ENCODE measurements at places on chromosomes 2 and 18.

DNA sequence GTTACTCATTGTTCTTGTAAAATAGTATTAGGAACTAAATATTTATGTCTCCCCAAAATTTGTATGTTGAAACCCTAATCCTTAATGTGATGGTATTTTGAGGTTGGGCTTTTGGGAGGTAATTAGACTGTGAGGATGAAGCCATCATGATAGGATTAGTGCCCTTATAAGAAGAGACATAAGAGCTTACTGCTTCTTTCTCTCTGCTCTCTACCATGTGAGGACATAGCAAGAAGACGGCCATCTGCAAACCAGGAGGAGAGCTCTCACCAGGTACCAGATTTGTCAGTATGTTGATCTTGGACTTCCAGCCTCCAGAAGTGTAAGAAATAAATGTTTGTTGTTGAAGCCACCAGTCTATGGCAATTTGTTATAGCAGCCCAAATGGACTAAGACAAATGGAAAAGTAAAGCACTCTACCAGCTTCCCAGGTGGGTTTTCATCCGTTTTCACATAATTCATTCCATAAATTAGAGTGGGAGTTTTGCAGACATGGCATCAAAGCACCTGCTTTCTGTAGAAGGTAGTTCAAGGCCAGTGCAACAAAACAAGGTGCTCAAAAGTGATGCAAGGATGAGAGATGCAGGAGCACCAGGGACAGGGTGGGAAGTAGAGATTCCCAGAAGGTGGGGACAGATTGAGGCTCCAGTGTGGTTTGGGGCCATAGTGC, 70.7 kb downstream of the MYCN start:
- DNase-seq = no peak

- no peak for DNase-seq
Observed at GRCh38 chr2:65292106-65292400, 64.4 kb downstream of the ACTR2 start.

- DNase-seq = no peak
Observed at GRCh38 chr2:3759761-3760160, 56.4 kb downstream of the DCDC2C start.

- no peak for DNase-seq
Observed at GRCh38 chr2:206982360-206982955, 43.1 kb downstream of the CPO start.

GRCh38 chr2:221554769-221555493, 17.2 kb downstream of the EPHA4 start:
- DNase-seq = no peak

GRCh38 chr2:230362030-230362691, 35.2 kb downstream of the SP140L start:
- DNase-seq = no peak

DNA sequence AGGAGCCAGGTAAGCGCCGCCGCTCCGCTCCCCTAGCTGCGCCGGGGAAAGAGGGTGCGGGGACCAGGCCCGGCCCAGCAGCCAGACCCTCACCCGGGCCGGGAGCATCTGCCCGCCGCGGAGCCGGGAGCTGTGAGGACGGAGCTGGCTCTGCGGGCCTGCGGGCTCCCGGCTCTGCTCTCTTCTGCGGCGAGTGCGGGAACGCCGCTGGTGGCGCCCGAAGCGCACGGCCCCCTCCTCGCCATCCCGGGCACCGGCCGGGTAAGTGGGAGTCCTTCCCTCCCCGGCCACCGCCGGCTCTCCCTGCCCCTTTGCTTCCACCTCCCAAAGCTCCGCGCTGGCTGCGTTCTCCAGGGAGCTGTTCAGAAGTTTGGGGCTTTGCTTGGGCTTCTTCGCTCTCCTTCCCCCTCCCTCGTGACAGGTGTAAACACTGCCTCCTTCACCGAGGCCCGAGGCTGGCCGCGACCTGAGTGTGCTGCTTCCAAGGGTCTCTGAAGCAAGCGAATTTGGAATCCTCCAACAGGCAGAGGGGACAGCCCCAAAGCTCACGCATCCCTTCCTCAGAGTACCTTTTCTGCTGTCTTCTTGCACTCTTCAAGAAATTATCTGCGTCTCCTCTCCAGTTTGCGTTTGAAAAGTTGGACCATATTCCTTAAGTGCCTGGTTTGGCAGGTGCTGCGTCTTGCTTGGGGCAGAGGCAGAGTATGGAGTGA, 632 bp downstream of the AFTPH start:
- DNase-seq = peak; percentile 14

- no peak for DNase-seq
Observed at GRCh38 chr2:141522048-141522447, 608.8 kb downstream of the LRP1B start.

DNA sequence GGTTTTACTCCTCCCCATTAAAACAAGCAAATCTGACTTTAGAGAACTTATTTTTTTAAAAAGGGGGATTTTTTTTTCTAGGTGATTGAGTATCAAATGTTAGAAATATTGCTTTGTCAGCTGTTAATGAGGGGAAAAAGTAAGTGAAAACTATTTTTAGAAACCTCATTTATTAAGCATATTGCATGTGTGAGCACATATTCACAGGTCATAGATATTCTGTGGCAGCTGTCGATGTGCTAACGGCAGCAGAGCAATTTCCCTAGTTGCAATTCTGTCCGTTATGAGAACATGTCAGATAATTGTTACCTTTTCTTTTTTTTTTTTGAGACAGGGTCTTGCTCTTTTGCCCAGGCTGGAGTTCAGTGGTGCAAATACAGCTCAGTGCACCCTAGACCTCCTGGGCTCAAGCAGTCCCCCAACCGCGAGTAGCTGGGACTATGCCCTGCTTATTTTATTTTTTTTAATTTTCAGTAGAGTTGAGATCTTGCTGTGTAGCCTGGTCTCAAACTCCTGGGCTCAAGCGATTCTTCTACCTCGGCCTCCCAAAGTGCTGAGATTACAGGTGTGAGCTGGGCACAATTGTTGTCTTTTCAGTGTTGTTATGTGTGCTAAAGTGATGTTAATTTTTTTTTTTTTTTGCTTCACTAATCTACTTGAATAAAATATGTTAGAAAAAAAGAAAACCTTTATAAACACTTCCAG, 69.8 kb downstream of the MTA3 start:
- no peak for DNase-seq

DNA sequence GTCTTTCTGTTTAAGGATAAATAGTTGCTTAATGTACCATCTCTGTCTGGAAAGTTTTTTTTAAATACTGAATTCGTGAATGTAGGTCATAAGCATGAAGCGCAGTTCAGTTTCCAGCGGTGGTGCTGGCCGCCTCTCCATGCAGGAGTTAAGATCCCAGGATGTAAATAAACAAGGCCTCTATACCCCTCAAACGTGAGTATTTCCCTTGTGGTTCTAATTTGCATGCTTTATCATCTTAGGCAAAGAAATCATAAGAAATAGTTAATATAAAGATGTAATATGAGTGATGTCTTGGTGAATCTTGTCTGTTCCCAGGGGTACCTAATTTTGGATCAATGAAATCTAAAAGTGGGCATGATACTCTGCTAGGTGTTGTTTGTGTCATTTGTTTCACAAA, 1.5 kb downstream of the NDC80 start:
- DNase-seq = no peak

GRCh38 chr2:239255628-239256349, 145.0 kb downstream of the HDAC4 start:
- DNase-seq = no peak

DNA sequence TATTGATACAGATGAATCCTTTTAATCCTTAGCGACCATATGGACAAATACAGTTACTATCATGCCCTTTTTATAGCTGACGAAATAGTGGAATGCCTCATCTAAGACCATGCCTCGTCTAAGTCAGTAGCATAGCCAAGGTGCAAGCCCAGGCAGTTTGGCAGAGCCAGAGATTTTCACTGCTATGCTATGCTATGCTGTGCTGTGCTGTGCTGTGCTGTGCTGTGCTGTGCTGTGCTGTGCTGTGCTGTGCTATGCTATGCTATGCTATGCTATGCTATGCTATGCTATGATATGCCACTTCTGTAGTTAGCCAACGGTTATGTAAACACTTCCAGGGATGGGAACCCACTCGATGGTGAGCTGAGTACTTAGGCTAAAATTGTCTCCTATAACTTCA, 91.6 kb upstream of the MAP4K3 start:
- DNase-seq = no peak
